ENCODE measurements at places on chromosomes 13 and 19.

- no peak for DNase-seq
Measured at GRCh38 chr13:93316841-93317240, 90.2 kb downstream of the GPC6 start.

GRCh38 chr13:36069881-36070366 lies 61.3 kb downstream of the DCLK1 start:
- DNase-seq = peak; percentile 66

GRCh38 chr19:58059003-58059670 lies at the start of gene ZNF135:
Gene ZNF135 (plus strand): TSS chr19:58059282. CDS start chr19:58060003, 721 bp downstream.
- DNase-seq = peak; percentile 17

DNA sequence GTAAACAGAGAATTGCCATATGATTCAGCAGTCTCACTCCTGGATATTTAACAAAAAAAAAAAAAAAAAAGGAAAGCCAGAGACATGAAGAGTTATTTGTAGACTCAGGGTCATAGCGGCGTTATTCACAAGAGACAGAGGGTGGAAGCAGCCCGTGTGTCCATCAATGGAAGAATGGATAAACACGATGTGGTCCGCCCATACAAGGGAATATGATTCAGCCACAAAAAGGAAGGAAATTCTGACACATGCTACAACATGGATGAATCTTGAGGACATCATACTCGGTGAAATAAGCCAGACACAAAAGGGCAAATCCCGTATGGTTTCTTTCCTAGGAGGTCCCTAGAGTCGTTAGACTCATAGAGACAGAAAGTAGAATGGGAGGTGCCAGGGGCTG lies 14.8 kb downstream of the ACSBG2 start:
- no peak for DNase-seq

GRCh38 chr13:87536499-87536898 lies 134.7 kb upstream of the SLITRK5 start:
- DNase-seq = no peak

DNA sequence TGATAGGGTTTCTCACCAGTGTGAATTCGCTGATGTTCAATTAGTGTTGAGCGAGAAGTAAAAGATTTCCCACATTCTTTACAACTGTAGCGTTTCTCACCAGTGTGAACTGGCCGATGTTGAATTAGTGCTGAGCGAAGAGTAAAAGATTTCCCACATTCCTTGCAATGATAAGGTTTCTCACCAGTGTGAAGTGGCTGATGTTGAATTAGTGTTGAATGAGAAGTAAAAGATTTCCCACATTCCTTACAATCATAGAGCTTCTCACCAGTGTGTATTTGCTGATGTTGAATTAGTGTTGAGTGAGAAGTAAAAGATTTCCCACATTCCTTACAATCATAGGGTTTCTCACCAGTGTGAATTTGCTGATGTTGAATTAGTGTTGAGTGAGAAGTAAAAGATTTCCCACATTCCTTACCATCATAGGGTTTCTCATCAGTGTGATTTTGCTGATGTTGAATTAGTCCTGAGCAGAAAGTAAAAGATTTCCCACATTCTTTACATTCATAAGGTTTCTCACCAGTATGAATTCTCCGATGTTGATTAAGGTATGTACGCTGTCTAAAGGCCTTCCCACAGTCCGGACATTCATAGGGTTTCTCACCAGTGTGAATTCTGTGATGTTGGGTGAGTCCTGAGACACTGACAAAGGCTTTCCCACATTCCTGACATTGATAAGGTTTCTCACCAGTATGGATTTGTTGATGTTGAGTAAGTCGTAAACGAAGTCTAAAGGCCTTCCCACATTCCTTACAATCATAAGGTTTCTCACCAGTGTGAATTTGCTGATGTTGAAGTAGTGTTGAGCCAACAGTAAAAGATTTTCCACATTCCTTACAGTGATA lies 24.0 kb downstream of the ZNF850 start:
- DNase-seq = no peak

- no peak for DNase-seq
Measured at GRCh38 chr13:41458761-41459431, 1.5 kb downstream of the RGCC start.

GRCh38 chr19:42271861-42272534 lies 2.9 kb downstream of the CIC start:
- DNase-seq = no peak

GRCh38 chr19:31255831-31256592 lies 93.2 kb downstream of the TSHZ3 start:
- no peak for DNase-seq

DNA sequence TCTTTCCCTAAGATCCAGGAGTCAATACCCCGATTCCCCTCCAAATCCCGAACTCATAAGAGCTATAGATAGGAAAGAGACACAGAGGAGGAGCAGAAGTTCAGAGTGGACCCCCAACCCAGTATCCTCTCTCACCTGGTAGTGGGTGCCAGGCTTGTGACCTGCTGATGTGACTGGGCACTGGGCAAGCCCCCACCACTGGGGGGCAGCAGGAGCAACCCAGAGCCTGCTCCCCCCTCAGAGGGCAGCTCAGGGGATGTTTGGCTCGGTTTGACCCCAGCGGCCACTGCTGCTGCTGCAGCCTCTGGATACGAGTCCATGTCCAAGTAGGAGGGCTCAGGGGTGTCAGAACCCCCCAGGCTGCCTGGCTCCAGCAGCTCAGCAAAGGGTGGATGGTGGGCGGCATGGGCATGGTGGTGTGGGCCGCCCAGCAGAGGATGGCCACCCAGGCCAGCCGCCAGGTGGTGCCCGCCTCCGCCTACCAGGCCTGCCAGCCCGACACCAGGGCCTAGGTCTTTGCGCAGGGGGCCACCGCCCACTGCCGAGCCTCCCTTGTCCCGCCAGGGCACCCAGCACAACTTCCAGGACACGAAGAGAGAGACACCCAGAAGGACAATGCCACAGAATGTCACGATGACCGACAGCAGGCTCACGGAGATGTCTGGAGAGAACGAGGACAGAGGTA lies 7.4 kb downstream of the SYT3 start:
- no peak for DNase-seq

- no peak for DNase-seq
Measured at GRCh38 chr13:97460004-97460775, 26.2 kb downstream of the RAP2A start.
